SJSA1 (cell line): ENCODE measurements at places on chromosomes 1 and 21. TPM values are rescaled to one million over a fixed set of nuclear protein-coding genes. Genes with fewer than 3 reads are reported as not detected.

PCSK9 gene
- 0.03 TPM in 2 replicates for total RNA-seq

SPRR2B gene
- total RNA-seq: not detected in 2 replicates

PROK1 gene
- total RNA-seq: not detected in 2 replicates

TSPAN1 gene
- total RNA-seq: not detected in 2 replicates

- DNase-seq: no peak
Observed at GRCh38 chr1:69569576-69570328, 2.0 kb downstream of the LRRC7 start.

GRCh38 chr1:39738622-39739366, at the start of gene PPIE:
PPIE (plus strand) TSS chr1:39738882; CDS start chr1:39738901, 19 bp downstream.
- peak; percentile 94 for DNase-seq

- peak; percentile 14 for DNase-seq
Observed at GRCh38 chr1:227192163-227192562, 126.1 kb downstream of the CDC42BPA start.

- DNase-seq: no peak
Observed at GRCh38 chr1:188237573-188238348, 1409.0 kb downstream of the PLA2G4A start.

DNA sequence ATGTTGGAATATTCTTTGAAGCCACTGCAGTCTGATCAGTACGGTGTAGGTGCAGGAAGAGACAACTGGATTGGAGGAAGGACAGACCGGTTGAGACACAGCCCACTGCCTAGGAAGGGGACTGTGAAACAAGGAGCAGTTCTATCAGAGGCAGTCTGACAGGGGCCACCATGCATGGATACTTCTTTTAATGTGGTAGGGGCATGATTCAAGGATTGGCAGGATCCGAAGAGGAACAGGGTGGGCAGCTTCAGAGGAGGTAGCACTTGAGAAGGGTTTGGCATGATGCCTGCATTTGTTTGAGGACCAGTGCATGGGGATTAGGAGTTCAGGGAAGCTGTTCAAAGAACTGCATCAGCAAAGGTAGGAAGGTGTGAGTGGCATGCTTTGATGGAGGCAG, 167.9 kb downstream of the DYRK1A start:
- no peak for DNase-seq

- peak; percentile 87 for DNase-seq
Observed at GRCh38 chr1:153536012-153536670, 350 bp upstream of the S100A6 start.

- DNase-seq: no peak
Observed at GRCh38 chr1:183290628-183291027, 104.6 kb downstream of the LAMC2 start.
